ENCODE measurements at places on chromosomes 12 and 14.

GRCh38 chr12:26044007-26044394 lies 80.8 kb downstream of the BHLHE41 start:
- DNase-seq, result no peak

DNA sequence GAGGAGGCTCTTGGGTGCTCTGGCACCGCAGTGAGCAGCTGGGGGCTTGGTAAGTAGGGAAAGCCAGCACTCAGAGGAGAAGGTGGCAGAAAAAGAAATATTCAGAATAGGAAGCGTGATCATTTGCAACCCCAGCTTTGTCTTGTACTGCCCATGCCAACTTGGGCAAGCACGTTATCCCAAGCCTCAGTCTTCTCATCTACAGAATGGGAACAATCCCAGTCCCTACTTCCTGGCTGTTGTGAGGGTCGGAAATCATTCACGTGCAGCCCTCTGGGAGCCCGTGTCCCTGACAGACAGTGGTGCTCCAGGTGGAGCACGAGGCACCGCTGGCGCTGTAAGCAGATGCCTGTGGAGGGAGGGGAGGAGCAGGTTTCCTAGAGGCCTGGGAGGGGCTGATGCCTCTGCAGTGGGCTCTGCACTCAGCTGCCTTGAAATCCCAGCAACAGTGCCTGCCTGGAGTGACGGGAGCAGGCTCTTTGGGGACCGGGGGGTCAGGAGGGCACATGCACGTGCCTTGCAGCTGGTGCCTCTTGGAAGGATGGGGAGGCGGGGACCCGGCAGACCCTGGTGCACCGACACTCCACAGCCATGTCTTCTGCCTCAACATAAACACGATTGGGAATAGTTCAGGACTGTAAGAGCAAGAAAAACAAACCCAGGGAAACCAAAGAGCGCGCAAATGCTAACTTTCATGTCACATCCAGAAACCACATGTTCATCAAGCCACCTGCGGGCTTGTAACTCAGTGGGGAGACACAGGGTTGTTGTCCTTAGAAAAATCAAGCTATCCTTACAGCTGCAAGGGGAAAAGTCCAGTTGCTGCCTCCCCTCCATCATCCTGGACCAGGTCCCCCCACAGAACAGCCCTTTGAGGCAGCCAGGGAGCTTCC lies 86.5 kb upstream of the DIO3 start:
- DNase-seq, result no peak

GRCh38 chr12:65672441-65672840 lies 151.8 kb upstream of the HMGA2 start:
- no peak for DNase-seq

- DNase-seq, result no peak
These were observed 478.9 kb downstream of the BCAT1 start for GRCh38 chr12:24470050-24470449.

Measured in nucleus accumbens (tissue), 56 donors.